Omental fat pad (tissue), 4 donors: ENCODE measurements at places on chromosomes 2 and 18.

GRCh38 chr2:206164261-206164862, 4.7 kb downstream of the EEF1B2 start:
- DNase-seq: no peak

DNA sequence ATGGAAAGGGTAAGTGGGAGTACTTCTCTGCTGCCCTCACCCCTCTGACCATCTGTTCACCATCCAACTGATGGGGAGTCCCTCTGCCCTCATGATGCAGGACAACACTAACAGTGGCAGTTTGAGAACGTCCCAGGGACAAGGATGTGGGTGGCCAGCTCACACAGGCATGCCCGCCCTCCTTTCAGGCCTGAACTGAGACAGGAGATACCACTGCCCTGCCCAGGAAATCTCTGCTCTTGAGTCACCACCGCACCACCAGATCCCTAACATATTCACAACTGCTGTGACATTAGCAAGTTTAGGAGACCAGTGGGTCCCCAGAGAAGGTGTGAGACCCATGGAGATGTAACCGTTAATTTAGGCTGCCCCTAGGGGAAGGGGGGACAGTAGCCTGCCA, 66.2 kb downstream of the TRAPPC8 start:
- no peak for DNase-seq

- DNase-seq: no peak
These were observed 37.2 kb upstream of the MRPL33 start for GRCh38 chr2:27734305-27734704.

DNA sequence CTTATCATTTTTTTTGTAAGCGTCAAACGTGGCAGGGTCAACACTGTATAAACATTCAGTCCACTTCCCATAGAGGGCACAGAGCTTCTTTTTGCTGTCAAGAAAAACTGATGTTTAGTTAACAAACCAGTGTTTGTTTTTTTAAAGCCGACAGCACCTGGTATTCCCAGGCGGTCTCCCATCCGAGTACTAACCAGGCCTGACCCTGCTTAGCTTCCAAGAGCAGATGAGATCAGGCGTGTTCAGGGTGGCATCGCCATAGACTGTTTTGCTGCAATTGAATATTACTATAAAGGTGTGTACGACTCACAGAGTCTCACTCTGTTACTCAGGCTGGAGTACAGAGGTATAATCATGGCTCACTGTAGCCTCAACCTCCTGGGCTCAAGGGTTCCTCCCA, 31.5 kb downstream of the CABYR start:
- DNase-seq: no peak

GRCh38 chr2:190105554-190105953, 43.0 kb upstream of the MSTN start:
- DNase-seq: no peak

- no peak for DNase-seq
These were observed 56.4 kb upstream of the ST3GAL5 start for GRCh38 chr2:85945172-85945571.

DNA sequence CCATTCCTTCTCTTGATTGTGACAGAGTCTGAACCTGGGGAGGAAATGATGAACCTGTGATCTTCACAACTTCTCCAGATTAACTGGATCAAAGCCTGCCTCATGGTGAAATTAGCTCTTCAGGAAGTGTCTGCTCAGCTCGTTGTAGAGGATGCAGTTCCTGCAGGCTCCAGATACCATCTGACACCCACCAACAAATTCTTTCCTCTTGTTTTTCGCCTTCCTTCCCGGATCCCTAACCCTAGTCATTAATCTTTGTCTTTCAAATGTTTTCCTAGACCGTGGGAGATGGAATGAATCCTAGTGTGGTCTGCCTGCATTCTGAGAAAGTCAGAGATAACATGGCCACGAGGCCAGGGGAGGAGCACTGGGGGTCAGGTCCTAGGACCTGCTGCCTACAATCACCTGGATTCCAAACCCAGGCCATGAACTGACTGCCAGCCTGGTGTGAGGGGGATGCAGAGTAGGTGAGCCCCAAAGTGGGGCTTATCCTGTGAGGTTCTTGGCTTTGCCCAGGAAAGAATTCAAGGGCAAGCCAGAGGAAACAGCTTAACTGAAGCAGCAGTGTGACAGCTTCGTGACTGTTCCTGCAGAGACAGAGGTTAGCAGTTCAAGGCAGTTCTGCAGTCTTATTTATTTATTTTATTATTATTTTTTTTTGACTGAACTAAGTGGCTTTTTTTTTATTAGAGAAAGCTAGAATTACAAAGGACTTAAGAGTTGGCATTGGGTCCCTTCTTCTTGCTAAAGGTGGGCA, 67.8 kb downstream of the DIPK1C start:
- no peak for DNase-seq

GRCh38 chr2:159609811-159610549, 6.4 kb downstream of the BAZ2B start:
- no peak for DNase-seq

DNA sequence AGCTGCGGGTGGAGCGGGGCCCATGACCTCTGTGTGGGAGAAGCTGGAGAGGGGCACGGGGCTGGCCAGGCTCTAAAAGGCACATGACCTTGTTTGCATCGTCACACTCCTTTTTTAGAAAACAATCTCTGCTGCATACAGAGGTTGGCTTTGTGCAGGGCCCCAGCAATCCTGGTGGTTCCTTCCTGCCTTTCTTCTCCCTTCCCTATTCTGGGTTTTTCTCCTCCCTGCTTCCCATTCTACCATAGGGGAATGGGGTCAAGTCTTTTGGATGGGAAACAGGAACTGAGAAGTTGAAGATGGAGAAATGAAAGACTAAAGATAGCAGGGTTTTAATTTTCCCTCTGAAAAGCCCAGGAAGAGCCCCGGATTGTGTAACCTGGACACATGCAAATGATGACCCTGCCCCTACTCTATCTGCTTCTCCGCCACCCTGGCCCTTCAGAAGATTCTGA, 53.9 kb downstream of the ASAP2 start:
- DNase-seq: no peak

- no peak for DNase-seq
These were observed 47.4 kb downstream of the IMPA2 start for GRCh38 chr18:12028674-12029073.

DNA sequence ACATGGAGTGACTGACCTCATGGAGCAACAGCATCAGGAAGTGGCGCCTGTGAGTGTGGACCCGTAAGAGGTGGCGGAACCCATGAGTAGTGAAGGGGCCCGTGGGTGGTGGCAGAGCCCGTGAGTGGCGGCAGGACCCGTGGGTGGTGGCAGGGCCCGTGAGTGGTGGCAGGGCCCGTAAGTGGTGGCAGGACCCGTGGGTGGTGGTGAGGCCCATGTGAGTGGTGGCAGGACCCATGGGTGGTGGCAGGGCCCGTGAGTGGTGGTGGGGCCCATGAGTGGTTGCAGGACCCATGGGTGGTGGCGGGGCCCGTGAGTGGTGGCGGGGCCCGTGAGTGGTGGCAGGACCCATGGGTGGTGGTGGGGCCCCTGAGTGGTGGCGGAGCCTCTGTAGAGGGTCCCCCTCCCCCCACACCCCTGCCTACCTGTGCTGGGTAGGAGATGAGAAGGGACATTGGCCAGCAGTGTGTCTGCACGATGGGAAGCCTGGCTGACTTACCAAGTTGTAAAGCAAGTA, 407.7 kb upstream of the SALL3 start:
- no peak for DNase-seq
